ENCODE measurements at places on chromosomes 4 and X.

DNA sequence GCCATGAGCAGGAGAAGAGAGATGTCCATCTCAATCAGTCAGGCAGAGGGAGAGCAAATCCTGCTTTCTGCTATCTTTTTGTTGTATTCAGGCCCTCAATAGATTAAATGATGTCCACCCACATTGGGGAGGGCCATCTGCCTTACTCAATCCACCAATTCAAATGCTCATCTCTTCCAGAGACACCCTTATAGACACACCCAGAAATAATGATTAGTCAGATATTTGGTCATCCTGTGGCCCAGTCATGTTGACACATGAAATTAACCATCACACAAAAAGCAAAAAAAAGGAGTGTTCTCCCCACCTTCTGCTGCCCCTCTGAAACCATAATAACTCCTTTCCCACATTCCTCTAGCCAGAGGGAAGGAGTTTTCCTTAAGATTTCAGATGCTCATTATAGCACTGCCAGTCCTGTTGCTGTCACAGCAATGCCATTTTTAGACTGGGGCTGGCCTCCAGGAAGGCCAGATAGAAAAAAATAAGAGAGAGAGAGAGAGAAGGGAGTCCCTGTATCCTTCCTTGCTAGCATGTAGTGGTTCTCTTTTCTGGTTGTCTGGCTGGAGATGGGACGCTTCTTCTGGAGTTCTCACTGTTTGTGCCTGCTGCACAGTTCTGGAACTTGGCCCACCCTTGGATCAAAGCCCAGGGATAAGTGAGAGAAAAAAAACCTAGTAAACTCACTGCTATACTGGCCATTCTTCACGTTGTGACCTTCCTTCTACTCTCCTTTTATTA is 177.7 kb downstream of the RBM46 start:
- DNase-seq, result no peak

DNA sequence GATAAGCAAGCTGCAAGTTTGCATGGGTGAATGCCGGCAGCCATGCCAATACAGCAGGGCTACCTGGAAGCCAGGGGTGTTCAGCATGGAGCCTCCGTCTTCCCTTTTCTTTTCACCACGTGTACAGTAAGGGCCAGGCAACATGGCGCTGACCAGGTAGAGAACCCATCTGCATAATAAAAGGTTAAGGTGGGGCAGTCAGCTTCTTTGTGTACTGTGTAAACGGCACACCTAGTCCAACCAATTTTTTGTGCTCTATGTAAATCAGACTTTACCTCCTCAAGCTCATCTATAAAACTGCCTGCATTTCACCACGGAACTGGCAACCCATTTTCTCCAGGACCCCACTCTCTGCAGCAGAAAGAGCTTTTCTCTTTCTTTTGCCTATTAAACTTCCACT is 286.8 kb upstream of the VCX3A start:
- DNase-seq, result no peak

GRCh38 chrX:113906168-113906567 is 677.7 kb upstream of the HTR2C start:
- no peak for DNase-seq

DNA sequence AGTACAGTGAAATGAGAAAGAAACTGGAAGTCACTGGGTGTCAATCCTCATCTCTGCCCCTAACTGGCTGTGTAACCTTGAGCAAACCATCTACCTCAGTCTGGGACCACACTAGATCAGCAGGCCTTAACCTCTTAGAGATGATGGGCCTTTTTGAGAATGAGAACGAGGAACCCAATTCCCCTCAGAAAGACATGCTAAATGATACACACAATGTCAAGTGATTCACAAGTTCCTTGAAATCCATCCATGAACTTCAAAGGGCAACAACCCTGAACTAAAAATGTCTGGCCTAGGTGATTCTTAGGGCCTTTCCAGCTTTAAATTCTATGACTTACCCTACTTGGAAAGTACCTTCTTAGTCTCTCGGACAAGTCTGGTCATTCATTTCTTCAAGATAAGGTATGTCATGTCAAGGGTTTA is 47.4 kb downstream of the ACSL4 start:
- no peak for DNase-seq

- no peak for DNase-seq
Observed at GRCh38 chr4:52017814-52018213, 2.3 kb downstream of the LRRC66 start.

GRCh38 chr4:166846939-166847338 is 387.4 kb downstream of the SPOCK3 start:
- DNase-seq, result no peak

- peak; percentile 11 for DNase-seq
Observed at GRCh38 chr4:88818631-88819470, 121.2 kb upstream of the NAP1L5 start.

GRCh38 chrX:134661295-134661694 is 3.0 kb upstream of the PLAC1 start:
- no peak for DNase-seq

GRCh38 chrX:20729416-20729815 is 462.7 kb upstream of the RPS6KA3 start:
- DNase-seq, result no peak

DNA sequence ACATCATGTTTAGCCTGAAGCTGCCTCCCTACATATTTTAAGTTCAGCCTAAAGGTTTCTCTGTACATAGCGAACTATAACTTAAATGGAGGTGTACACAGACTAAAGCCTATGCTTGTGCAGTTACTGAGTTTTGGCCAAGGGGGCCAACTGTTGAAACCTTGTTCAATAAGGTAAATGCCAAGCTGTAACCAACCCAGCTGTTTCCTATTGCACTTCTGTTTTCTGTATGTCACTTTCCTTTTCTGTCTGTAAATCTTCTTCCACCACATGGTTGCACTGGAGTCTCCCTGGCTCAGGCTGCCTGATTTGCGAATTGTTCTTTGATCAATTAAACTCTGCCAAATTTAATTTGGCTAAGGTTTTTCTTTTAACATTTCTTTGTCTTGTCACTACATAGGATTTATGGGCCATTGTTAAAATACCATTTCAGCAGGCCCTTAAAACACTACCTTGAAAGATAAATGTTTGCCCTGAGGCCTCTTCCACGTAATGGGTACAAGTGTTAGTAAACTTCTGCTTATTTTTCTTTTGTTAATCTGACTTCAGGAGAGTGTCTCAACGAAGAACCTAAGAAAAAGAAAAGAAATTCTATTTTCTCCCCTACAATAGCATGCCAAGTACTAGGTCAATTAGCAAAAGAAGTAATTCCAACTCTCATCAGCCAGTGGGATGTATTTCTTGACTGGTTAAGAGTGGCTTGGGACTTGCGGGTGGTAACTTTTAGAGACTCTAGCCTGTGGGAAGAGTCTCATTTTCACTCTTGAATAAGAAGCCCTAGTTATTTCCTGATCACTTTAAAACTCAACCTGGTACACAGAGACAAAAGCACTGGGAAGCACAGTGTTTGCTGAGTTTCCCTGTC is 45.7 kb upstream of the PRSS12 start:
- no peak for DNase-seq

DNA sequence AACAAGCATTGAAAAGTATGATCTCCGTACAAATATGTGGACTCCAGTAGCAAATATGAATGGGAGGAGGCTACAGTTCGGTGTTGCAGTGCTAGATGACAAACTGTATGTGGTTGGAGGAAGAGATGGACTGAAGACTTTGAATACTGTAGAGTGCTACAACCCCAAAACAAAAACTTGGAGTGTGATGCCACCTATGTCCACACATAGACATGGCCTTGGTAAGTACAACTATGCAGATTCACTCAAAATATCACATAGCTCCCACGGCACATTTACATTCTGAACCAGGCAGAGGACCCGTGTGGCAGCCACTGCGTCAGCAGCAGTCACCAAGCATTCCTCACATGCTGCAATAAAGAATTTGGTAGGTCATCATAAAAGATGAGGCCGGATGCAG is 41.3 kb downstream of the KLHL5 start:
- DNase-seq, result no peak

GRCh38 chr4:179415037-179415846 is 1973.0 kb upstream of the AGA start:
- no peak for DNase-seq

GRCh38 chrX:17459008-17459611 is 84.1 kb downstream of the NHS start:
- DNase-seq, result no peak

DNA sequence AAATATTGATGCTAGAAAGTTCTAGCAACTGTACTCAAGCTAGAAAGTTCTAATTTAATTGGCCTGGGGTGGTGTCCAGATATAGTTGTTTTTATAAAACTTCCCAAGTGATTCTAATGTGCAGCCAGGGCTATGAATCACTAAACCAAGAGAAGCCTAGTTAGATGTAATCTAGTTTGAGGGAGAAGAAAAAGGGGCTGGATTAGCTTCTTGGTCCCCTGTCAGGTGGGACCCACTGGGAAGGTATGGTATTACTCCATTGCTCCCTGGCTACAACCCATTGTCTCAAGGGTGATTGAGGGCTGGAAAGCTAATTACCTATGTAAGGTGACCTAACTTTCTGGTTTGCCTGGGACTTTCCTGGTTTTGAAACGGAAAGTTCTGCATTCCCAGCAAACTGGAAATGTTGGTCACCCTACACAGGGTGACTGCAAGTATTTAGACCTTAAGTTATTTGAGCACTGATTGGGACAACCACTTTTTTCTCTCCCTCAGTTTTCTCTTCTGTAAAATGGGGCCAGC is 23.9 kb upstream of the MSN start:
- DNase-seq, result no peak

DNA sequence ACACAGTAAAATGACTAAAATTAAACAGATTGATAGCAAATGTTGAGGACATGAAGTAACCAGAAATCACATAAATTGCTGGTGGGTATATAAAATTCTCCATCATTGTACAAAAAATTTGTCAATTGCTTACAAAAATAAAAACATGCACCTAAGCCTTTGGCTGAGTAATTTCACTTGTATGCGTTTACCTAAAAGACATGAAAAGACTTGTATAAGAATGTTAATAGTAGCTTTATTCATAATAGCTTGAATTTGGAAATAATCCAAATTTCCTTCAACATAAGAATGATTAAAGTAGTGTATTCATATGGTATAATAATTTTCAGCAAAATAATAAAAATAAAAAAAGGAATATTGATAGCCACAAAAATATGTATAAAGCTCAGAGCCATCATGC is 37.7 kb downstream of the PDHA2 start:
- DNase-seq, result no peak

DNA sequence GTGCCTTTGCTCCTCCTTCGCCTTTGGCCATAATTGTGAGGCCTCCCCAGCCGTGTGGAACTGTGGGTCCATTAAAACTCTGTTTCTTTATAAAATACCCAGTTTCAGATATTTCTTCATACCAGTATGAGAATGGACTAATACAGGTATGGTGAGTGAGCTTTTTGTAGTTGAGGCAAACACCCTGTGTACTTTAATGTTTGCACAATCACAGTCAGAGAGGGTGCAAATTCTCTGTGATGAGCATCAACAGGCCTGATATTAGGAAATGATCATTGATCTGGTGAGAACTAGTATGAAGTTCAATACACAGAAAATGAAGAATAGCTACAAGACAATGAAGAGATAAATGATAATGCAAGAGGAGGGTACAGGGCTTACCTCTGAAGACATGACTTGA is 744.6 kb downstream of the RPA4 start:
- DNase-seq, result no peak

DNA sequence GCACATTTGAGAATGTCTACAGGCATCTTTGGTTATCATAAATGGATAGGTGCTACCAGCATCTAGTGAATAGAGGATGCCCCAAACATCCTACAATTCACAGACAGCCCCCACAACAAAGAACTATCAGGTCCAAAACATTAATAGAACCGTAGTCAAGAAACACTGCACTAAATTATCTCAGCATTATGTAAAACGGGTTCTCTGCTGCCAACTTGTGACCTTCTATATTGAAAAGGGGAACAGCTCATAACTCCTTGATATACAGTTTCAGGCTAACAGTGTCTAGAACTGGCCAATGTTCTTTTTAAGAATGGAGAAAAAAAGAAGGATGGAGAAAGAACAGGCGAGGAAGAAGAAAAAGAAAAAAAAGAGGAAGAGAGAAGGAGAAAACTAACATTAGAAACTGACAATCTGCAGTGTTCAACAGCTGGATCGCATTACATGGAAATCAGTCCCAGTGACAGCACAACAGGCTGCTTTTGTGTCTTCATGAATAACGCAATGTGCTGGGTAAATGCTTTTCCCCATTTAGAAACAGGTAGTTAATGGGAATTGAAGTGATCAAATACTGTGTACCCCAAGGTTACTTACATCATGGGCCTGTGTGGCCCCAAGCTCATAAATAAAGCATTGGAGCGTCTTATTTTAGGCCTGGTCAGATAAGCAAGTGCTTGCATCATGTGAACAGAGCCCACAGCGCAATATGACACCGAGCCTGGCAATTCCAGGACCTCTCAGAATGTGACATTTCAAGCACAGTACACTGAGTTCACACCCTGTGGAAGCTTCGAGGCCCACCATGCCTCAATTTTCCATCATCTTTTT is 339.5 kb downstream of the DHX15 start:
- DNase-seq, result no peak

GRCh38 chrX:68938244-68939004 is 109.6 kb downstream of the EFNB1 start:
- DNase-seq, result no peak

GRCh38 chr4:146212781-146213180 is 1.6 kb upstream of the REELD1 start:
- DNase-seq, result no peak

DNA sequence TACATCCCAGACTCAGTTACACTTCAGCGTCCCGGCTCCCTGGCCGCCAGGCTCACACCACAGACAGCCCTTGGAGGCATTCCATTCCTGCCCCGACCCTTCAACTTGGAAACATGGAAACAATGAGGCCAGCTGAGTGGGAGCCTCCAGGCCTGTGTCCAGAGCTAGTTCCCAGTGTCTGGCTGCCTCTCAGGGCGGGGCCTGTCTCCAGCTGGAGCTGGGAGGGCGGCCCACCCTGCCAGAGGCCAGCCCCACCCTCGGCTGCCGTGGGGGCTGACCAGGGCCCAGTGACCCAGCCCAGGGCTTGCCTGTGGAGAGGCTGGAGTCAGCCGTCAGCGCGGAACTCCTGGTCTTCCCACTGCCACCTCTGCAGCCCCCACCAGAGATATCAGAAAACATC is 37.4 kb upstream of the SPON2 start:
- DNase-seq, result no peak

- no peak for DNase-seq
Observed at GRCh38 chr4:76841026-76841425, 56.9 kb downstream of the SOWAHB start.

DNA sequence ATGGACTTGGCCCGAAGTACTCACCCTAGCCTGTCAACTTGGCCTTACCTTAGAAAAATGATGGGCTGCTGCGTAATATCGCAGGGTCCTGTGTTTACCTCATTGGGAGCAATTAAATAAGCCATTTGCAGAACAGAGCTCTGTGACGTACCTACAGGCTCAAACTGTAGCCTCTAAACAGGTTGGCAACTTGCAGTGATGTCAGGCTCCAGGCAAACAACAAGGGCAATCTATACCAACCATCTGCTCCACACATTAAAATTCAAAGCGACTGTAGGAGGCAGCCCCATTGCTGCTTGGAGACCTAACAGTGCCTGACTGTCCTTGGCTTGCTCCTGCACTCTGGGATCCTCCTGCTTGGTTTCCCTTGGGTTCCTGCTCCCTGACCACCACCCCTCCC is 17.2 kb downstream of the VGLL1 start:
- no peak for DNase-seq

GRCh38 chr4:111773858-111774257 is 371.4 kb upstream of the FAM241A start:
- peak; percentile 87 for DNase-seq

GRCh38 chr4:75248770-75249407 is 265.3 kb downstream of the RCHY1 start:
- no peak for DNase-seq

- no peak for DNase-seq
Observed at GRCh38 chrX:13489454-13489853, 79.9 kb upstream of the EGFL6 start.
